ENCODE measurements at places on chromosomes 2 and 18.

DNA sequence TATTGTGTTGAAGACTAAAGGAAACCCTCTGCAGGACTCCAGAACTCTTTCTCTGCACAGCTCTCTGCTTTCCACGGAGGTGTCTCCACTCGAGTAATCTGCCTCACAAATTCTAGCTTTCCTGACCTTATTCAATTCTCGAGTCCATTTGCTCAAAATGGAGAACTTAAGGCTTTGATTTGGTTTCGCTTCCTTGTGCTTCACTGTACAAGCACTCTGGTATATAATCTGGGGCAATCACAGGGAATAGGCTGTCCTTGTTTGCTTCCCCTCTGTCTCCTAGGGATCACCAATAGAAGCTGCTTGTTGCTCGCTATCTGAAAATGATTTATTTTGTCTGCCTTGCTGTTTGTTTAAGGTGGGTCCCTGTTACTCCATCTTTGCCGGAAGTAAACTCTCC is 129.1 kb upstream of the DOCK10 start:
- DNase-seq = no peak

GRCh38 chr2:151777935-151778334 is 43.7 kb upstream of the NEB start:
- no peak for DNase-seq

DNA sequence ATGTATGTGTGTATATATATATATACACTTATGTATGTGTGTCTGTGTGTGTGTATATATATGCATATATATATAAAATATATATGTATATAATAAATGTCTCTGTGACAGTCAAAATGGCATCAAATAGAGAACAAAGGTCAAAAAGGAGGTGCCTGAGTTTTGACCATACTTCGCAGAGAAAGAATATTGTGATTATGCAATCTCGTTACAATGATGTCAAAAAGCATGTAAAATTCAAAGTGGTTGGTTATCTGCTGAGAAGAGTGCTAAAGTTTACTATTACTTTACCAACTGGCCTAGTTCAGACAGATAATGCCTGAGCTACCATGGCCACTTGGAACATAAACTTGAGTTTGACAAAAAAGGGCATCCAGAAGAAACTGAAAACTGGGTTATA is 375.0 kb downstream of the NBAS start:
- no peak for DNase-seq

- DNase-seq = no peak
These were observed 122.6 kb upstream of the SPRED2 start for GRCh38 chr2:65554765-65555591.

- no peak for DNase-seq
These were observed 316.6 kb downstream of the FIGN start for GRCh38 chr2:163419000-163419830.

DNA sequence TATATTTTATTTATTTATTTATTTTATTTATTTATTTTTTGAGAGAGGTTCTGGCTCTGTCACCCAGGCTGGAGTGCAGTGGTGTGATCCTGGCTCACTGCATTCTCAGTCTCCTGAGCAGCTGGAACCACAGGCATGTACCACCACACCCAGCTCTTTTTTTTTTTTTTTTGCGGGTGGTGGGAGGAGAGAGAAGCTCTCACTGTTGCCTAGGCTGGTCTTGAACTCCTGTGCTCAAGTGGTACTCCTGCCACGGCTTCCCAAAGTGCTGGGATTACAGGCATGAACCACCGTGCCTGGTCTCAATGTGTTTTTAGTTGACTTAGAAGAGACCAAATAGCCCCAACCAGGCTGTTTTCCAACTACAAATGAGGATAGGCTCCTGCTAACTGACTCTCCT is 80.7 kb downstream of the PDCL3 start:
- no peak for DNase-seq

DNA sequence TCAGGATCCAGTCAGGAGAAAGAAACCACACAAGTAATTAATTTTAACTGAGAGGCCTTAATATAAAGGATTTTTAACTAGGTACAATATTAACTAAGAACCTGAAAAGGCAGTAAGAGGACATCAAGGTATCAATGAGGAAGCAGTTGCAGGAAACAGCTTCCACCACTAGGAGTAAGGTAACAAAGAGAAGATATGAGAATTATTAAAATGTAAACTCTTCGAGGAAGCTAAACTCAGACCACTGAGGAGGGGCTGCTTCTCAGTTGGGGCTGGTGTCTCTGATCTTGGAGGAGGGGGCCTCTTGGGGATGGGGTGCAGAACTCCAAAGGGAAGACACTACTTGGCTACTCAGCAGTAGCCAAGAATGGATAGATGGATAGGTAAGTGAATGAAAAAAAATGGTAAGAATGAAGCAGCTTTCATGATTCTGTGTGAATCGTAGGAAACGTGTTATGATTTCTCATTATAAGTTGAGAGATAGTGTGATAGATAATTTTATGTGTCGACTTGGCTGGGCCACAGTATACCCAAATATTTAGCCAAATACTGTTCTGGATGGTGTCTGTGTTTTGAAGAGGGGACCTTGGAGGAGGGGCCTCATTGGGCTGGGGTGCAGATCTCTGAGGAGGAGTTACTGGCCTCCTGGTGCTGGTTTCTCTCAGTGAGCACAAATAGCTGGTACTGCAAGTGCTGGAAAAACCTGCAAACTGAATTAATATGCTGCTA is 547.7 kb upstream of the LRRTM1 start:
- DNase-seq = no peak

GRCh38 chr2:211175956-211176355 is 619.6 kb downstream of the CPS1 start:
- DNase-seq = no peak

GRCh38 chr18:63292831-63293683 is 26.5 kb downstream of the BCL2 start:
- no peak for DNase-seq

- DNase-seq = no peak
These were observed 167.9 kb downstream of the IRS1 start for GRCh38 chr2:226631671-226632070.

GRCh38 chr2:170713543-170714380 is 1.4 kb upstream of the SP5 start:
- no peak for DNase-seq

- DNase-seq = no peak
These were observed 42.0 kb downstream of the MAPRE2 start for GRCh38 chr18:35083174-35083712.

DNA sequence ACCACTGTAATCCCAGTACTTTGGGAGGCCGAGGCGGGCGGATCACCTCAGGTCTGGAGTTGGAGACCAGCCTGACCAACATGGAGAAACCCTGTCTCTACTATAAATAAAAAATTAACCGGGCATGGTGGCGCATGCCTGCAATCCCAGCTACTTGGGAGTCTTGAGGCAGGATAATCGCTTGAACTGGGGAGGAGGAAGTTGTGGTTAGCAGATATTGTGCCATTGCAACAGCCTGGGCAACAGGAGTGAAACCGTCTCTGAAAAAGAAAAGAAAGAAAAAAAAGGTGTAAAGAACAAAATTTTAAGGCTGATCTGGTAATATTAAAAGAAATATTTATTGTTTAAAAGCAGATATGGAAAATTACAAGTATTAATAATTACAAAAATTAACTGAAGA is 29.7 kb downstream of the ZNF804A start:
- DNase-seq = no peak

GRCh38 chr18:77199707-77200106 is 49.9 kb upstream of the GALR1 start:
- DNase-seq = no peak

DNA sequence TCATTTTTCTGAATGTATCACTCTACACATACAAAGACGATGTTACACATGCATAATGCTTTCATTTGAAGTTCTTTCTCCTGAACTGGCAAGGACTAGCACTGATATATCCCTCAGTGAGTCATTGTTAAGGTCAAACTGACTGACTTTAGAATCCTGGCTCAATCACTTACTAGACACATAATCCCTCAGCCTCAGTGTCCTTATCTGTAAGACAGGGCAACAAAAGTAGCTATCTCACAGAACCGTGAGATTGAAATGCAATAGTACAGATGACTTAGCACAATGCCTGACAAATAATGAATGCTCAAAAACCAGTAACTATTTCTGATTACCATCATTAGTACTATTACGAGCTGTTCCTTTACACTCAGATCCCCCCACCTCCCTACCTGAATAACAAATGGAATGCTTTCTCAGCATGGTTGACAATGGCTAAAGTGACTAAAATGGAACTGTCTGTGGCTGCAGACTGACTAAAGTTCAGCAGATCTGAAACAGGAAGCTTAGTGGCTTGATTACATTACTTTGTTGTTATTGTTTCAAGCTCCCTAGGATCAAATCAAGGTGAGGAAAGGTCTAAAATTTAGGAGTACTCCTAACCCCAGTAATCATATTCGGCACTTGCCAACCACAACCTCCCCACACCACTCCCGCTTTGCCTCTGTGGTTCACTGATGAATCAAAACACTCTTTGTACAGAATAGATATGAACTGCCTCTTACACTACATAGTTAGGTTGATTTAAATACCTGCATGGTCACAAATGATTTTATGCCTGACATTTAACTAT is 35.8 kb upstream of the CACNB4 start:
- no peak for DNase-seq

DNA sequence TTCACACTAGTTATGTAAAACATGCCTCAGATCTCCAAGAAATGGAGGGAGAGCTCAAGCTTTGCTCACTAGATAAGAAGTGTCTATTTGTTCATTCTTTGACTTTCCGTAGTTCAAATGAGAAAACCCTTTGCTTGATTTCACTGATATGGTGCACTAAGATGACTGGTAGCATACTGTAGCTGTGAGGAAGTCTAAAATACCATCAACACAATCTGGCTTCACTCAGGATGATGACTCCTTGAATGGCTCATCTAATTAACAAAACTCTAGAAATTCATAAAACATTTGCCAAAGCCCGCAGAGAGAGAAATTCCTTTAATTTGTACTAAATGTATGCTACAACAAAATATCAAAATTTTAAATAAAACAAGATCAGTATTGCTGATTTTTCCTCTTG is 152.8 kb upstream of the STK17B start:
- DNase-seq = no peak

DNA sequence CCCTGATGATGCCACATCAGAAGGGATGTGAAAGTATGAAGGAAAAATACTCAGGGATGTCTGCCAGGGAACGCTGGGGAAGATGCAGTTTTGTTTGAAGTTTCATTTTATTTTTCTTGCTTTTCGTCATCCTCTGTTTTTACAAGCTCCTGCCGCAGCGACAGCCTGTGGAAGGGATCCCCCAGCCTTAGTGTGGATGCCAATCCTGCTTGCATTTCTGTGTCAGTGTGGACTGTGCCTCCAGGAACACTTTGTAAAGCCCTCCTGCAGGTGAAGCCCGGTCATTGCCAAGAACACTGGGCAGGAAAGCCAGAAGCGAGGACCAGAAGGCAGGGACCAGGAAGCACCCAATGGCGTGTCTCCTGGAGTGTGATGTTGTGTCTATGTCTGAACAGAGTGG is 234.3 kb downstream of the SEPTIN10 start:
- no peak for DNase-seq

DNA sequence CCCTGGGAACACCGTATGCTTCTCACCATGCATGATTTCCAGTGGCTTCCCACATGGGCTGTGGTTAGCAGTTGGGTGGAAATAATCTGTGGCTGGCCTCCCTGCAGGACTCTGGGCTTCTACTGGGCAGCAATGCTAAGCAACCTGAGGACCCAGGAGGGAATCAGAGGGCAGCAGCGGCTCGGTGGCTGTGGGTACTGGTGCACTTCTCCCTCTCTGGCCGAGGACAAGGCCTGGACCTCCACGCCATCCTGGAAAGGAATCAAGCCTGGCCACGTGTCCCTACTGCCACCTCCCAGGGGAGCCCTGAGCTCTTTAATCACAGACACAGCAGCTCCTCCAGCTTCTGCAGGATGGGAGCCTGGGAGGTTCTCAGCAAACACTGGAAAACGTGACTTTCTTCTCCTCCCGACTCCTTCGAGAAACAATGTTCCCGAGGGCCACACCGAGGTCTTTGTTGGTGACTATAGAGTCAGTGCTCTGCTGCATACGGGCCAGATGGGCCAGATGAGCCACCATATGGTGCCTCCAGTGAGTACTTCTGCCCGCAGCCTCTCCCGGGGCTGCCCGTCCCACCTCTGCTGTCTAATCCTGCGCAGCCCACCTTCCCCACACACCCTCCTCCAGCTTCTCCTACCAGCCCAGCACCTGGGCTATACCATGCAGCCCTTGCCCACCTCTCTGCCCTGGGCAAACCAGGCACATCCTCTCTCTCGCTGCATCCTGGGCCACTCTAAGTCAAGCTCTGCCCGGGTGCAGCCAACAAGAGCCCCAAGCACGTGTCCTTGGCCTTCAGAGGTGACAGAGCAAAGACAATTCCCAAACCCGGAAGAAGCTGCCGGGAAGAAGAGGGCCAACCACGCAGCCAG is 42.8 kb upstream of the OTOS start:
- DNase-seq = no peak

DNA sequence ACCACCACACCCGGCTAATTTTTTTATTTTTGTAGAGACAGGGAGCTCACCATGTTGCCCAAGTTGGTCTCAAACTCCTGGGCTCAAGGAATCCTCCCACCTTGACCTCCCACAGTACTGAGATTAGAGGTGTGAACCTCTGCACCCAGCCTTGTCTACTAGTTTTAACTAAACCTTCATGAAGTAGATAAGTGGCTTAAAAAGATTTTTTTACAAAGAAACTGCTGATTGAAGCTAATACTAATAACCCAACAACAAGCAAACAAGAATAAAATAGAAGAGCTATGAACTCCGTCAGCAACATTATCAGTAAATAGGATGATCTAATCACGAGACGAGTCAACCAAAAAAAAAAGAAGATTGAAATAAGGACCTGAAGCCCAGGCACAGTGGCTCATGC is 18.8 kb downstream of the NDUFB3 start:
- no peak for DNase-seq

DNA sequence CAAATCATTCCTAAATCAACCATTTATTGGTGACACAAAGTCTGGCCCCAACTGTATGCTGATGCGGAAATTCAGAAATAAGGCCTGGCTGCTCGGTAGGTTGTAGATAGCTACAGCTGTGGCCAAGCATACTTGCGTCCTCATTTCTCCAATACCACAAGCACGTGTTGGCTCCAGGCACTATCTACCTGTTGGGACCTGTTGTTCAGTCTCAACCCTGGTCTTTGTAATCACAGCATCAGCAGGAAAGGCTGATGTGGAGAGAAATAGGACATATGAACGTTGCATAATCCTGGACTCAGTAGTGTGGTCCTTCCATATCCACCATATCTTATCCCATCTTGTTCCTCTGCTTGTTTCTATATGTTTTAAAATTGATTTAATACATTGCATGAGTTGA is 212.6 kb downstream of the PMAIP1 start:
- no peak for DNase-seq

GRCh38 chr2:133158024-133158423 is 410.2 kb downstream of the NCKAP5 start:
- DNase-seq = no peak

- no peak for DNase-seq
These were observed 212.3 kb downstream of the GULP1 start for GRCh38 chr2:188503975-188504374.

DNA sequence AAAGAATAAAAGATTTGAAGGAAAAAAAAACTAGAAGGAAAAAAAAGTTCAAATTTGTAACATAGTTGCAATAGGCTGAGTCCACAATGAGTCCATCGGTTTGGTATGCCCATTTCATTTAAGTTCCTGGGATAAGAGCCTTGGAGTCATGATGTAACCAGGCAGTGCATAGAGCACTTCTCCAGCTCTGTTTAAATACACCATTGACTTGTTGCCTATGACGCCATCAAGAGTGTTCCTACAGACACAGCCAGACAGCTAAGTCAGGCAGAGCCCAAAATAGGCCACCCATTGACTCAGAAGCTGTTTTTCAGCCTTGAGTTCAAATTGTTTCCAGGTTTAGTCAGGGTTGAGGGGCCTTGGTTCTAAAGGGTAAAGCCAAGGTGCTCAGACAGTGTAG is 44.9 kb downstream of the SOCS6 start:
- DNase-seq = peak; percentile 70
